ENCODE measurements at places on chromosomes 11 and 22. TPM values are rescaled to one million over a fixed set of nuclear protein-coding genes. Genes with fewer than 3 reads are reported as not detected.

GVQW3 gene
- 1.7 TPM for polyA plus RNA-seq

GRCh38 chr11:123740787-123741158 is 687 bp downstream of the ZNF202 start:
- no peak for DNase-seq

DNA sequence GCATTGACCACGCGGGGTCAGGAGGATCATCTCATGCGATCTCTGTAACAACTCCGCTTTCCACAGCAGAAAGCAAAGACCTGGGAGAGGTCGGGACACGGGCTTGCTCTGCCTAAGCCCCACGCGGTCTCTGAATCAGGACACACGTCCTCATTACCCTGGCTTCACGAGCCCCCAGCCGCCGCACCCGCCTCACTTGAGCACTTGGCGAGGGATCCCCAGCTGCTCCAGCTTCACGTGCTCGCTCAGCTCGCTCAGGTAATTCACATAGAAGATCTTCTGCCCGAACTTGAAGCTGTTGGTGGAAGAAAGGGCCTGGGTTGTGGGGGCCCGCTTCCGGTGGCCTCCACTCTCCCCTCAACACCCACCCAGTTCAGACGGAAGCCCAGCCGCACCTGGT is 19.6 kb downstream of the ARHGAP1 start:
- DNase-seq: no peak

DNA sequence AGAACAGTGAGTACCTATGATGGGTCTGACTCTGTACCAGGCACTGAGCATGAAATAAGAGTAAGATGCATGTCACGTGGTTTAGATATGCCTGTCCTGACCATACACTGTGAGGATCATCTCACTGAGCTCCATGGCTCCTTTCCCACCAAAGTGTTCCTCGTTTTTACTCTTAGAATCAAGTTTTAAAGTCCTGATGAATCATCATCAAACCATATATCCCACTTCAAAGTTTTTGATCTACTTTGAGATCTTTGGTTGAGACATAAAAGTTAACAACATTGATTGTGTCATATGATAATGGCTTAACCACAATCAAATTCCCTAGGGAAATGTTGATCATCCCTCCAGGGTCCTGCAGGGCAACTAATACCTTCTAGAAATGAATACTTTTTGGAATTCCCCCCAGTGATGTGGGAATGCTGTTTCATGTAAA is 12.8 kb downstream of the ETS1 start:
- no peak for DNase-seq

GRCh38 chr11:94199136-94200130 is 70.8 kb downstream of the PANX1 start:
- DNase-seq: no peak

DNA sequence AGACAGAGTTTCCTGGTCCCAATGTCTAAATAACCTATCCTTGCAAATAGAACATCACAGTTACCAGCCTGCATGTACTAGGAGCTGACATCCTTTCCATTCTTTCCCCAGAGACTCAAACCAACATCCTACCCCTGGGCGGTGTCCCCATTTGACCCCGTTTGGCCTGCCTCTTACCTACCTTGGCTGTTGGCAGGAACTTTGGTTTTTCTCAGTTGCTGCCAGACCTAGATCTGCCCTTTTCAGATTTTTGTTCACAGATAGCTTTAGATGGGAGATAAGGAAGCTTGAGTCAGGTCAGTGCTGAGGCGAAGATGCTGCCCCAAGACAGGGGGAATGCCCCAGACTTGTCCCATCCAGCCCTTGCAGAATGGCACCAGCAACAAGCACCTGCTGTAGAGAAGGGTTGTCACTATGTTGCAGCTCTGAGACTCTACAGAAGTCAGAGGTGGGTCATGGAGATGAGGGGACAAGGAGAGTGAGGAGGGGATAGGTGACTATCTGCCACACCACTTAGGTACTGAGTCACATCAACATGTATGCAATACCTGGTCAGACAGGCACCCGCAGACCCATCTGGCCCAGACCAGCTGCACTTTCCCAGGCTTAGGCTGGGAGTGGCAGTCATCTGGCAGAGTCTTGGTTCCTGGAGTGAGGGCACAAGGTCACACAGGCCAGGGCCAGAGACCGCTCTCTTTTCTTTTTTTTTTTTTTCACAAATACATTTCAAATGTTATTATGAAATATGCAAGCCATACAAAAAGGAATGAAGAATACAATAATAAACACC is 61.5 kb upstream of the POU2AF1 start:
- DNase-seq: no peak

LYVE1 gene
- 0.10 TPM for polyA plus RNA-seq
